ENCODE measurements at places on chromosomes 16 and 17. TPM values are rescaled to one million over a fixed set of nuclear protein-coding genes. Genes with fewer than 3 reads are reported as not detected.

SMIM22 gene
- total RNA-seq: not detected

CCDC154 gene
- 1.3 TPM for total RNA-seq

ALOXE3 gene
- total RNA-seq: 0.42 TPM

- no peak for DNase-seq
These were observed 59.8 kb downstream of the ANKRD11 start for GRCh38 chr16:89430436-89431157.

PRSS22 gene
- total RNA-seq: 2.4 TPM

ZNF200 gene
- total RNA-seq: 14.8 TPM
